ENCODE measurements at places on chromosomes 3 and 15.

DNA sequence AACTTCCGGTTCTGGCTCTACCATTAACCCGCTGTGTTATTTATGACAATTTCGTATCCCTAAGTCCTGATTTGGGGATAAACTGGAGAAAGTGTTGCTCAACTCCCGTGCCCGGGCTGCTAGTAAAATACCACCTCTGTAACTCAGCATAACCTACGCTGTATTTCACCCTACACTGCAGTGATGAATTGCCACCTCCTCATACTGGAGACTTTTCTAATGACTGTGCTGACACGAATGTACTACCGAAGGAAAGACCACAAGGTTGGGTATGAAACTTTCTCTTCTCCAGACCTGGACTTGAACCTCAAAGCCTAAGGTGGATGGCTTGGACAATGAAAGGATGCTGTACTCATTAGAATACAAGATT is 16.5 kb downstream of the SLC51A start:
- no peak for DNase-seq

- no peak for DNase-seq
Observed at GRCh38 chr3:68458581-68458980, 473.8 kb downstream of the TAFA4 start.

GRCh38 chr15:31345606-31346366 is 19.2 kb downstream of the KLF13 start:
- no peak for DNase-seq

DNA sequence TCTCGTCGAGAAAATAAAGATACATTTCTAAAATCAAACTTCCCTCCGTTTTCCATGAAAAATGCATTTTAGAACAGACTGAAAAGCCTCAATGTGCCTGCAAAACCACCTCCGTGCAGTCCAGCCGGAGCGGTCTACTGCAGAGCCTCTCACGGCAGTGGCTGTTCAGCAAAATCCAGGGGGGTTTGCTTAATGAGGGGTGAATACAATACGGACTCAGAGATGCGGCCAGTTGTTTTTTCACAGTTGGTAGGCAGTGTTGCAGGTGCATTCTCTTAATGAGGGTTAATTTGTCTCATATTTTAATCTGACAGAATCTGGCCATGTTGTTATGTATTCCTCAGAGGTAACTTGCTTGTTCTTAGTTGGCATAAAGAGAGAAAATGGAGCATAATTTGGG is 223.0 kb downstream of the EBLN2 start:
- DNase-seq = no peak

DNA sequence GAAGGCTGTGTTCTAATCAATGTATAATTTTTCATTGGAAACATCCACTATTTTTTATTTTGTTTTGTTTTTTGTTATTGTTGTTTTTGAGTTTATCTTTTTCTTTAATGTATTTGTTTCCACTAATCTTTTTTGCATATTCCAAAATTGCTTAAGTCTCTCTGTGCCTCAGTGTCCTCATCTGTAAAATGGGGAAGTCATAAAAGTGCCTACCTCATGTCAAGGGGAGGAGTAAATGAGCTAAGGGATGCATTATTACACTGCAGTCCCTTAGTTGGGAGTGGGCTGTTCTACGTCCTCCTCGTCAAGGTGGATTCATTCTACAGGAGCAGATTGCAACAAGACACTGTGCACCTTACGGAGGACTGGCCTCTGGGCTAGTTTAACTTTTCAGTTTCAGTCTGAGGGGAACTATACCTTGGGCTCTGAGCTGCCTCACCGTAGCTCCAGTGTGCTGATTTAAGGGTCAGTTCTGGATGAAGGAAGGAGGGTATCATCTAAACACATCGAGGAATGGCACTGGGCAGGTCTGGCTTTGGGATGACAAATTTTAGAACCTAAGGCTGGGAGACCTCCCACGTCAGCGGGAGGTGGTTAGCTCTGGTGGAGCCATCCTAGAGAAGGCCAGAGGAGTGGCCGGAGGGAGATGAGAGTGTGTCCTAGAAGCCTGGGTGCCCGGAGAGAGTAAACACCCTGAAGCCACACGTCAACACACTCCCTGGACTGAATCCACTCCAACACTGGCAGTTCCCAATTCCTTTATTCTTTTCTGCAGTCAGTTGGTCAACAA is 5.1 kb upstream of the SRP14 start:
- DNase-seq = no peak

GRCh38 chr3:157152438-157152837 is 7.5 kb downstream of the CCNL1 start:
- DNase-seq = no peak

- no peak for DNase-seq
Observed at GRCh38 chr15:78397382-78397781, 40.6 kb upstream of the IREB2 start.
